Endothelial cell (in vitro differentiated cells): ENCODE measurements at places on chromosomes 6 and 20.
A peak's percentile ranks its signal among the peaks of the same experiment; 100 is the strongest.

- H3K4me3 ChIP-seq: no peak overlapping the region
- no peaks in the 10 kb centered on the region for H3K4me1 ChIP-seq
- no peak for DNase-seq
- H3K36me3 ChIP-seq: no peaks in the 10 kb centered on the region
- H3K27me3 ChIP-seq: peaks cover 2% of the 10 kb centered on the region
Observed at GRCh38 chr20:19110881-19111460, 101.5 kb upstream of the SLC24A3 start.

DNA sequence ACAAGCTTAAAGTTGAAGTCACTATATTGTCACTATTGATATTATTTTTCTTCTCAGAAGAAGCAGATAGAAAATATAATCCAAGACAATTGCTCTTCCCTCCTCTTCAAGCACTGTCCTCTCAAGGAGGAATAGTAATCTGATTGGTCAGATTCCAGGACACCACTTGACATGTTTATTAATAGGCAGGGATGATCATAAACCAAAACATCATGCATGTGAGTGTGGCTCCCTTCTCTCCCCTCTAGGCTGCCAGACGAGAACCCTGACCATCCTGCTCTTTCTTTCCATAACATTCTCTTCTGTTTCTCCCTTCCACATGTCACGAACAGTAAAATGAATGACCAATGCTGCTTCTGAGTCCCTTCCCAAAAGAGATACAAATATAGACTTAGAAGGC lies 7.5 kb downstream of the ATG5 start:
- no peak overlapping the region for H3K27ac ChIP-seq
- H3K4me1 ChIP-seq: peaks cover 4% of the 10 kb centered on the region
- no peaks in the 10 kb centered on the region for H3K36me3 ChIP-seq
- no peaks in the 10 kb centered on the region for H3K27me3 ChIP-seq

DNA sequence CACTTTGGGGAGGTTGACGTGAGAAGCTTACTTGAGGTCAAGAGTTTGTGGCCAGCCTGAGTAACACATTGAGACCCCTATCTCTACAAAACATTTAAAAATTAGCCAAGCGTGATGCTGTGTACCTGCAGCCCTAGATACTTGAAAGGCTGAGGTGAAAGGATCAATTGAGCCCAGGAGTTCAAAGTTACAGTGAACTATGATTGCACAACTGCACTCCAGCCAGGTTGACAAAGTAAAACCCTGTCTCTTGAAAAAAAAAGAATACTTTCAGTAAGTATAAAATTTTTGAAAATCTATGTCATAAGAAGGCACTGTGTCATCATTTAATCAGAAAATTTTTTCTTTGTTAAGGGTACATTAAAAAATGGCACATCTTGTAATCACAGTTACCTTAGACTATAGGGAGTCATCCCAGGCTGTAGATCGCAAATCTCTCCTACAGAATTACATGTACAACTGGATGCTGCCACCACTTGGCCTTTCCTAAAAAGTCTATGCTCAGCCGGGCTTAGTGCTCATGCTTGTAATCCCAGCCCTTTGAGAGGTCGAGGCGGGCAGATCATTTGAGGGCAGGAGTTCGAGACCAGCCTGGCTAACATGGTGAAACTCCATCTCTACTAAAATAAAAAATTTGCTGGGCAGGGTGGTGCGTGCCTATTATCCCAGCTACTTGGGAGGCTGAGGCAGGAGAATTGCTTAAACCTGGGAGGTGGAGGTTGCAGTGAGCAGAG lies 17.0 kb upstream of the MRS2 start:
- no peak overlapping the region for H3K27ac ChIP-seq
- DNase-seq: no peak
- no peaks in the 10 kb centered on the region for H3K4me1 ChIP-seq
- no peaks in the 10 kb centered on the region for H3K36me3 ChIP-seq

GRCh38 chr20:63257629-63258028 lies 3.4 kb upstream of the NKAIN4 start:
- peak overlapping the region; percentile 16 for H3K27ac ChIP-seq
- H3K36me3 ChIP-seq: peaks cover 18% of the 10 kb centered on the region
- no peak for DNase-seq
- peaks cover 36% of the 10 kb centered on the region for H3K4me1 ChIP-seq
- peak overlapping the region; percentile 37 for H3K4me3 ChIP-seq

DNA sequence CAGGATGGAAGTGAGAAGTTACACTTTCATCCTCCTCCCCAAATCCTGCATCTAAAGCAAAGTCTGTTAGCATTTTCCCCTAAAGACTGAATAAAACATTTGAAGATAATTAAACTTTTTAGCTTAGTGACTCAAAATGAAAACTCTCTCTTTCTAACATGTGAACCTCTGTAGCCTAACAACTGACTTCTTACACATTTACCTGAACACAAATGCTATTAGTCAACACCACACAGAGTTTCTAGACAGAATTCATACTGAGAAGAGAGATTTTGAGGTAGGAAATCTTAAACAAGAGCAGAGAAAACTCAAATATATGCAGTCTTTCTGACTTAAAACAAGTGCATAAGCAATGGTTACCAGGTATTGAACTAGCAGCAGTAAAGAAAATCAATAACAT lies 149.9 kb upstream of the SMLR1 start:
- no peak for DNase-seq
- no peak overlapping the region for H3K27ac ChIP-seq
- H3K36me3 ChIP-seq: no peaks in the 10 kb centered on the region

GRCh38 chr6:27894839-27895762 lies 17.1 kb downstream of the OR2B2 start:
- H3K27me3 ChIP-seq: peaks cover 6% of the 10 kb centered on the region
- H3K27ac ChIP-seq: no peak overlapping the region
- H3K4me3 ChIP-seq: no peak overlapping the region
- H3K4me1 ChIP-seq: peaks cover 14% of the 10 kb centered on the region
- H3K36me3 ChIP-seq: peaks cover 3% of the 10 kb centered on the region
- DNase-seq: peak; percentile 43

- H3K27me3 ChIP-seq: peaks cover 1% of the 10 kb centered on the region
- no peak overlapping the region for H3K27ac ChIP-seq
- no peaks in the 10 kb centered on the region for H3K4me1 ChIP-seq
- DNase-seq: no peak
- no peaks in the 10 kb centered on the region for H3K36me3 ChIP-seq
Observed at GRCh38 chr6:169140986-169141495, 112.6 kb downstream of the THBS2 start.

DNA sequence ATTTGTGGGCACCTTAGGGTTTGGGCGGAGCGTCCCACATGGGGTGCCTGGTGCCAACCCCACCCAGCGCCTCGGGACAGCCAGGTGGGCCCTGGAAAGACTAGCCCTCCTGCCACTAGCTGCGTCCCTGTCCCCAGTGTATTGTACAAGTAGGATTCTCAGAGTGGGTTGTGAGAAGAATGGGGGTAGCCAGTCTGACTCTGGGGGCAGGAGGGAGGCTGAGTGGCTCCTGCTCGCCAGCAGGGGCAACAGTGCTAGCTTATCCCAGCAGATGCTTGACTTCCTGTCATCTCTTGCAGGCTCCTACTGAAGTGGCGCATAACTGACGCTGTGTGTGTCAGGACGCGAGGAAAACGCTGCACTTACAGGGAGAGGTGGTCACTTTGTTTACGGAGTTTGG lies 9.3 kb downstream of the PSMA7 start:
- no peaks in the 10 kb centered on the region for H3K4me1 ChIP-seq
- H3K4me3 ChIP-seq: no peak overlapping the region
- H3K27me3 ChIP-seq: peaks cover 7% of the 10 kb centered on the region

DNA sequence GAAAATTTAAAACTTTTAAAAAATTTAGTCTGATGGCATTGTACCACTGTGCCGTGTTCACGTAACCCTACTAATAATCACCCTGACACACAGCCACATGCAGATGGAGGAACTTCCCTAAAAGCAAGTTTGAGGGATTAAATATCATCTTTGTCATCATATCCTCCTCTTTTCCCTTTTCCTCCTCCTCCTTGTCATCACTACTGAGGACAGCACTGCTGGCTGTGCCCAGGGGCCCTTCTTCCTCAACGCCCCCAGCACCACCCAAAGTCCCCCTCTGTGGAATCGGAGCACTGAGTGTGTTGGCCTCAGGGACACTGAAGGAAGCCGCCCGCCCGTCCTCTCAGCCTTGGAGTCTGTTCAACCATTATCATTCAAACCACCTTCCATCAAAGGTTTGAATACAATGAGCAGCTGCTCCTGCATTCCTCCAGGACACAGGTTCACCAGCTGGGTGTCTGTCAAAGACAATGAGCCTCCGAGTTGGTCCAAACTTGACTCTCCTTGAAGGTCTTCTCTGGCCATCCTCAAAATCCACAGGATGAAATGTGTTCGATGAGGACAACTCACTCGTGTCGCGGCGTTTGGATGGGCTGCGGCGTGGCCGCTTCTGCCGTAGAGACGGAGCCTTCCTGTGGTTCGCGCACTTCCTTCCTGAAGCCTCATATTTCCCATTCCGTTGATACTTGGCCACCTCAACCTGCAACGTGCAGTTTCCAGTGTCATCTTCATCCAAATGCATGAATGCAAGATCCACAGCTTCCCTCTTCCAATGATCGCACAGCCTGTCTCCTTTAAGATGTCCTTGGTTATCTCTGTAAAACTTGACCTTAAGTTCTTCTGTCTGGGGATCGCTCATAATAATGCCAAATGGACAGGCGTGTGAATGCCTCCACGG lies 23.3 kb downstream of the NQO2 start:
- H3K36me3 ChIP-seq: peaks cover 15% of the 10 kb centered on the region
- DNase-seq: no peak
- H3K4me3 ChIP-seq: no peak overlapping the region
- H3K27me3 ChIP-seq: peaks cover 3% of the 10 kb centered on the region
- no peak overlapping the region for H3K27ac ChIP-seq
- peaks cover 25% of the 10 kb centered on the region for H3K4me1 ChIP-seq

- peaks cover 14% of the 10 kb centered on the region for H3K4me1 ChIP-seq
- H3K4me3 ChIP-seq: no peak overlapping the region
- no peaks in the 10 kb centered on the region for H3K36me3 ChIP-seq
- H3K27me3 ChIP-seq: no peaks in the 10 kb centered on the region
- no peak overlapping the region for H3K27ac ChIP-seq
Observed at GRCh38 chr6:4613795-4614194, 162.4 kb upstream of the CDYL start.

DNA sequence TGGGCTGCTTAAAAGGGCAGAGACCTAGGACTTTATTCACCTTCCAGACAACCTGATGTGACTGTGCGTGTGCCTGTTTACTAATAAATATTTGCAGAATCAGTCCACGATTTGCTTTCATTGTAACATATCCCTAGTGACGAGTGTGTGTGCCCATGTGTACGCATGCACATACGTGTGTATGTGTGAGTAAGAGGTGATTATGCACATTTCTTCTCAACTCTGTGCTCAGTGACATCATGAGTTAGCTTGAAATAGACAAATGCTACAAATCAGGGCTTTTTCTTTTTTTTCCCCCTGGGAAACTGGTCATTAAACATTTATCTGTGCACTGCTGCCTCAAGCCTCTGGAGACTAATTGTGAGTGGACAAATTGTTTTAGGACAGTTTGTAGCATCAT lies 242.6 kb upstream of the SOX4 start:
- H3K4me1 ChIP-seq: peaks cover 2% of the 10 kb centered on the region
- peaks cover 2% of the 10 kb centered on the region for H3K27me3 ChIP-seq
- H3K4me3 ChIP-seq: no peak overlapping the region
- no peak for DNase-seq
- no peaks in the 10 kb centered on the region for H3K36me3 ChIP-seq

DNA sequence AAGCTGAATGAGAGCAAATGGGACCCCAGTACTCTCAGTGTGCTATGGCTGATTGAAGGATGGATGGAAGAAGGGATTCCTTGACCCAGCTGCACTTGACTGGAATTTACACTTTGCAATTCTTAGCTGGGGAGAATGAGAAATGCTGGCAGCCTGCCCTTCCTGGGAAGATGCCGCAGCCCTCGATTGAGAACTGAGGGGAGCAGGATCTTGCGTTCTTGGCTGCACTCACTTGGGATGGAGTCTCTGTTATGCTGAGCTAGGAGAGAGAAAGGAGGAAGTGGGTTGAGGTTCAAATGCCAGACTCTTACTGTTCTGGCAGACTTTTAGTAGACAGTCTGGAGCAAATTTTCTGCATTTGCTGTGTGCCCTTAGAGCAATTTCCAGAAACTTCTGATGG lies 221.2 kb downstream of the FNDC1 start:
- no peak overlapping the region for H3K4me3 ChIP-seq
- DNase-seq: no peak
- no peaks in the 10 kb centered on the region for H3K36me3 ChIP-seq
- H3K27ac ChIP-seq: no peak overlapping the region
- H3K4me1 ChIP-seq: no peaks in the 10 kb centered on the region

- H3K27me3 ChIP-seq: peaks cover 1% of the 10 kb centered on the region
- no peaks in the 10 kb centered on the region for H3K36me3 ChIP-seq
- no peaks in the 10 kb centered on the region for H3K4me1 ChIP-seq
- no peak for DNase-seq
- no peak overlapping the region for H3K4me3 ChIP-seq
Observed at GRCh38 chr20:56372850-56373249, 14.1 kb downstream of the FAM210B start.

GRCh38 chr20:36390269-36390668 lies 84.1 kb downstream of the DLGAP4 start:
- no peak overlapping the region for H3K4me3 ChIP-seq
- no peak for DNase-seq
- H3K27me3 ChIP-seq: peaks cover 1% of the 10 kb centered on the region
- peaks cover 4% of the 10 kb centered on the region for H3K4me1 ChIP-seq
- peaks cover 4% of the 10 kb centered on the region for H3K36me3 ChIP-seq

GRCh38 chr20:40536808-40537207 lies 152.2 kb downstream of the MAFB start:
- no peaks in the 10 kb centered on the region for H3K36me3 ChIP-seq
- no peaks in the 10 kb centered on the region for H3K4me1 ChIP-seq
- H3K4me3 ChIP-seq: no peak overlapping the region
- H3K27ac ChIP-seq: no peak overlapping the region
- H3K27me3 ChIP-seq: peaks cover 3% of the 10 kb centered on the region

DNA sequence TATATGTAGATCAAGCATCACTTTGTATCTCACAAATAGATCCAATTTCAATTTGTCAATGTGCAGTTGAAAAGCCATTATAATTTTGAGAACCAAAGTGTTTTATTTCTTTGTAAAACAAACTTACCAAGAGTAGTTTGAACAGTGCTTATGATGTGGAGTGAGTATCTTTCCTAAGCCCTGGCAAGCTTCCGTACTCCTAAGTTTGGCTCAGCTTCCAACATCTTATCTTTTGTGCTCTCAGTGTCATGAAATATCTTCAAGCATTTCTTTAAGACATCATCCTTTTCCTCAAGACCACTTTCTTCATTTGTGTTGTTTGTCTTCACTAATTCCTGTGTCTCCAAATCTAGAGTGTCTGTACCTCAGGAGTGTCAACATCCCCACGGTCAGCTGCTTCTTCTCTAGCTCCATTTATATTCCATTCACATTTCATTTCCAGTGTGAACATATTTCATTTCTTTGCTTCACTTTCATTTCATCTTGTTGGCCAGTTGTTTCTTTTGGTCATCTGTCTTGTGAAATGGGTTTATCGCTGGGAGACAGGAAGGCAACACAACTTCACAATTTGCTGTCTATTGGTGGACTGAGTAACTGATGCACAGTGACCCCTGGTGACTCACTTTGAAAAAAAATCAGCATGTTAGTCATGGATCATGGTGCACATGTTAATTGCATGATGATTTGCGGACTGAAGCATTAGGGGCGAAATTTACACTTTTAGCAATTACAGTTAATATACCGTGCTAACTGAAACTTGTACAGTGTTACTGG lies 36.9 kb downstream of the SLC24A3 start:
- H3K4me1 ChIP-seq: no peaks in the 10 kb centered on the region
- no peak overlapping the region for H3K27ac ChIP-seq
- no peak overlapping the region for H3K4me3 ChIP-seq
- H3K27me3 ChIP-seq: peaks cover 1% of the 10 kb centered on the region
- H3K36me3 ChIP-seq: no peaks in the 10 kb centered on the region
